ENCODE measurements at places on chromosomes 13 and 19. TPM values are rescaled to one million over a fixed set of nuclear protein-coding genes. Genes with fewer than 3 reads are reported as not detected.

Gene PLIN5
- polyA plus RNA-seq = 23.8 TPM

Gene KIR3DL1
- polyA plus RNA-seq = not detected

Gene PSG1
- polyA plus RNA-seq = not detected

Gene CGB1
- not detected for polyA plus RNA-seq

DNA sequence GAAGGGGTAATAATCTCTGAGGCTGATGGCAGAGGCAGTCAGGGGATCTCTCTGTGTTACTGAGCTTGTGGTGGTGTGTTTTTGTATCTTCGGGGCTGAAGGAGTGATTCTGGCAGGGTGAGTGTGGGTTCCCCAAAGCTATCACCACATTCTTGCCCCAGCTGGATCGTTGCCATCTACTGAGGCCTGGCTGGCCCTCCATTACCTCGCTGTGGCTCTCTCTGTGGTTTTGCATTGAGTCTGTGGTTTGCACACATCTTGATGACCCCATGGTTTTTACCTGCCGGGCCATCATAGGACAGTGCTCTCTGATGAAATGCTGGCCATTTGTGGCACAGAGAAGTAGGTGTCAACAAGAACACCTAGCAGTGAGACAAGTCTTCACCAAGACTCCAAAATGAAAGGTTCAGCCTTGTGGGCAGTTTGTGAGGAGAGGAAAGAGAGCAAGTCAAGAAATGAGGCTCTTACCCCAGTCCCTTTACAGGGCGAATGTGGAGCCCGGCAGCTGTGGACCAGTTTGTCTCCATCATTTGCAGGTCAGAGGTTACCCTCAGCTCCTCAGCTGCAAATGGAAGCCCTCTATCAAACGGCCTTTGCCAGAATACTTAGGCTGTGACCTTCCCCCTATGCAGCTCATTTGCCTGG lies 69.0 kb upstream of the NPAS1 start:
- no peaks in the 10 kb centered on the region for H3K27me3 ChIP-seq
- no peak for DNase-seq
- peak overlapping the region; percentile 50 for H3K27ac ChIP-seq
- peaks cover 80% of the 10 kb centered on the region for H3K4me1 ChIP-seq
